ENCODE measurements at places on chromosomes 5 and 9. TPM values are rescaled to one million over a fixed set of nuclear protein-coding genes. Genes with fewer than 3 reads are reported as not detected.

- DNase-seq, result no peak
These were observed 39.4 kb downstream of the ALG2 start for GRCh38 chr9:99182356-99182755.

DNA sequence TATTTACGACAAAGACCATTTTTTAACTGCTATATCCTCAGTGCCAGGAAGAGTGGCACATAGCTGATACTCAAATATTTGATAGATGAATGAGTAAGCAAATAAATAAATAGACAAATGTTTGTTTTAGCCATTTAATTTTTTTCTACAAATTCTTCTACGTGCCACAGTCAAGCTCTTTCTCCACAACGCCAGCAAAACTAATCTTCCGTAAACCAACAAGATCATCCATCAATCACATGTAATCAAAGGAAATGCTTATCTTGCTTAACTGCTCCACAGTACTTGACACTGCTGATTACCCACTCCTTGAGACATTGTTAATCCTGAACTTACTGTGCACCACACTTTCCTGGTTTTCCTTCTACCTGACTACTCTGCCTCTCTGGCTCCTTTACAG lies 136.7 kb downstream of the EDIL3 start:
- DNase-seq, result peak; percentile 25

DNA sequence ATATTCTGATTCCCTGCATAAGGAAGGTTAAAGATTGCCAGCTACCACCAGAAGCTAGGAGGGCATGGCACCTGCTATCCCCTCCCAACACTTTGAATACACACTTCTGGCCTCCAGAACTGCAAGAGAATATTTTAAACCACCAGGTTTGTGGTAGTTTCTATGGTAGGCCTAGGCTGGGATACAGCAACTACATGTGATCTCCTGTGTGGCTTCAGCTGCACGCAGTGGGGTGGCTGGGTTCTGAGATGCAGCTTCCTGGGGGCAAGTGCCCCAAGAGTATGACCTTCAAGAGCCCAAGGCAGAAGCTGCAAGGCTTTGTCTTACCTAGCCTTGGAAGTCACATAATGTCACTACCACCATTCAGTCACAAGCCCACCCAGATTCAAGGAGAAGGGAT lies 39.6 kb downstream of the GCNT4 start:
- DNase-seq, result no peak

Gene NOXA1
- not detected for total RNA-seq

- DNase-seq, result no peak
These were observed 17.0 kb upstream of the MVB12B start for GRCh38 chr9:126309427-126310189.

DNA sequence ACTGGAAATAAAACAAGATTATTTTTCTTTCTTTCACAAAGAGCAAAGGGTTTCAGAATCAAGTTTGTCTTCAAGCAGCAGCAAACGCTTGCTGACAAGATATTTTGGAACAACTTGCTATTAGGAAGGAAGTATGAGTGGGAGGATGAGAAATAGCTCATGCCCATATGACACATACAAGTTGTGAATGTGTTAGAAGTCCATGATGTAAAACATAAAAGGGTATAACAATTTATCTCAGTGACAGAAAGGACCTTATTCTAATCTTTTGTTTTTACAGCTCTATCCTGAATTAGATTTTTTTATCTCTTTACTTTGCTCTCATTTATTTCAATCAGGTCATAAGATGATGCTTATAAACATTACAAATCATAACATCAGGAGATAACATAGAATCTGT lies 516.6 kb upstream of the MEF2C start:
- DNase-seq, result no peak

Gene PRR16
- total RNA-seq, result 1.3 TPM

Data from Daoy (cell line).